ENCODE measurements at places on chromosomes 11 and 22.

GRCh38 chr11:125332821-125333220 is 163.2 kb downstream of the FEZ1 start:
- no peak for DNase-seq

GRCh38 chr11:2077061-2077802 is 62.0 kb downstream of the IGF2 start:
- no peak for DNase-seq

DNA sequence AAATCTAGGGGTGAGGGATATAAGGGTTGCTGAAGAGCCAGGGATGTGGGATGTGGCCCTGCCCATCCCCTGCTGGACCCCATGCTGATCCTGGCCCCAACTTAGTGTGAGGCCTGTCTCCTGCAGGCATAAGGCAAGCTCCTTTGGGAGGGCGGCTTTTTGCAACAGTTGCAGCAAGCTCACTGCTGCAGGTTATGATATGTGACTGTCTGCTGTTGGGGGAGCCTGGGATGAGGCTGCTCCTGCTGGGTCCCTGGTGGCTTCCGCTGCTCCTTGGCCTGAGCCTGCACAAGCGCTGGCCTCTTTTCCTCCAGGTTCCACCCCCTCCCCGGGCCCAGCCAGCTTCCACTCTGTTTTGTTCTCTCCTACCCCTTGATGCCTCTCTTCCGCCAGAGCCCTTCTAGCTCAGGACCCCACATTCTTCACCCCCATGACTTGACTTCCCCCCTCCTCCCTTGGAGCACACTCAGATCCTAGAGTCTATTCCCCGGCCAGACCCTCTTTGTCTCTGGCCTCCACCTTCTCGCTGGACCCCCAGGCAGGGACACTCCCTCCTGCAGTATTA is 35.0 kb upstream of the SYT13 start:
- no peak for DNase-seq

DNA sequence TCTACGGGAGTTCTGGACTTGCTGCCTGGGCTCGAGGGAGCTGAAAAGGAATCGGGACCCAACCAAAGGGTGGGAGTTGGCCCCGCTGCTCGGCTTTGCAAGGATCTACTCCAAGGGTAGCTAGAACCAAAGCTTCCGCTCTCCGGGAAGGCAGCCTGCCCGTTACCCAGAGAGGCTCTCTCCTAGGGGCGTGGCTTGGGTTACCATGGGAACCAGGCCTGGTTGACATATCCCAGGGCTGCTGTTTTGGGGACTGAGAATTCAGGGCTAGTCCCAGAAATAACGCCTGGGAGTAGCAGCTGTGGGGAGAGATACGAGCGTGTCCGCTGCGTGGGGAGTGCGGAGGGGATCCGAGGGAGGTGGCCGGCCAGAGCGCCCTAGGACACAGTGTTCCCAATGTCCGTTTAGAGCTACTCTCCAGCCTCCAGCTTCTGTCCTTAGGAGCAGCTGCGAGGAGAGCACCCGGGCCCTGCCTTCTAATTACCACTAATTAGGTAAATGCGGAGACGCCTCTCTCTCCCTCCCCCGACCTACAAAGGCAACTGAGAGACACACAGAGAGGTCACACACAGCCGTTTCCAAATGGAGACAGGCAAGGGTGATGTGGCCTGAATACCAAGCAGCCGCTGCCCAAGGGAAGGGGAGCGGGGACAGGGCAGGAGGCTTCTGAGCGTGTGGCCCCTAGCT is 141.6 kb upstream of the CADM1 start:
- no peak for DNase-seq

DNA sequence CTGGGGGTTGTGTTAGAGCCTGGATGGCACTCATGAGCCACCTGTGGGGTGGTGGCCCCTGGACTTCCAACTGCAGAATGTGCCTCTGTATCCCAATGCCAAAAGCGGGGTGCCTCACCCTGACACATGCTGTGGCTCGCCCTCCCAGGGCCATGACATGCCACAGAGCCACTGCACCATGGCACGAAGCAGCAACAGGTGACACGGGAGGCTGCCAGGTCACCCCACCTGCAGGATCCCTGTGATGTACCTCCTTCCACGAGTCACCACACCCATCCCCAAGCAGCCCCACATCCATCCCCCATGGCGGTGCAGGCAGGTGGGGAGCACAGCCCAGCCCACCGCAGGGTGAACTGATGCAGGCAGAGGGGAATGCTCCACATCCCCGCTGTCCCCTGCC is 14.8 kb downstream of the NECTIN1 start:
- no peak for DNase-seq

DNA sequence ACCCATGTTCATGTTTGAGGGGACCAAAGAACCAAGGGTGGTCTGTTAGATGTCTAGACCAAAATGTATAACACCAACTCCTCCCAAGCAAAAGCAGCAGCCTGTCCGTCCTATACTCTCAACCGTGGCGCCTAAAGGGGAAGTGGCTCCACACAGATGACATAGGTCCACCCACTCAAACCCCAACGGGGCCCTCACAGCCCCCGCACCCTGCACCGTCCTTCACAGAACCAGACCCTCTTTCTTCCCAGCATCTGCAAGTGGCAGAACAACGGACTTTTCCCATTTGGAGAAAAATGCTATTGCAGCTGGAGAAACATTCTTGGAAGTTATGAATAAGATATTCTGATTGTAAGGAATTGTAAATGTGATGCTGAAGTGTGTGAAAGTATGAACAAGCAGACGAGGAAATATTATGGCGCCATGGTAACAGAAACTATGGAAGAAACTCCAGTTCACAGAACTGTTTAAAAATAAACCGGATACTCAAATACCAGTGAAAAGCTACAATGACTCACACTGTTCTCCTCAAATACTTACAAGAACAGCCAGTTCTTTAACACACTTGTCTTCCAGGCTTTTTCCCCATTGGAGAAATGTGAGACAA is 76.5 kb upstream of the ARFGAP3 start:
- no peak for DNase-seq

DNA sequence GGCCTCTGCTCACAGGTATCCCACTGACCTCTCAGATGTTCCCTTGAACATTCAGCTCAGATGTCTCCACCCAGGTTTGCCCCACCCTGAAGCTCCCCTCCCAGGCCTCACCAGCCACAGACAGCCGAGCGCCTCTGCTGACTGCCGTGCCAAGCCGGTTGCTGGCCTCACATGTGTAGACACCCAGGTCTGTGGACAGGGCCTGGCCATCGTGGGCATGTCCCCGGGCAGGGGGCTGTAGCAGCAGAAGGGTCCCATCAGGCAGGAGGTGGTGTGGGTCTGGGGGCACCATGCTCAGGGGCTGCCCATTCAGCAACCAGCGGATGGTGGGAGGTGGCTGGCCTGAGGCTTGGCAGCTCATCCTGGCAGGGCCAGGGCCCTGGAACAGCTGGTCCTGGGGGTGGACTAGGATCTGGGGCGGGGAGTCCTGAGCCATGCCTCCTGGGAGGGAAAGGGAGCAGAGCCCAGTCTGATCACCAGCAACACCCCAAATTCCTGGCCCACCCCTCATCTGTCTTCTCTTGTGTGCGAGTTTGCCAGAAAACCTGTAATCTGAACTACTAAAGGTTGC is 759 bp downstream of the ROBO4 start:
- DNase-seq = no peak

- DNase-seq = no peak
Observed at GRCh38 chr22:25959818-25960774, 209.2 kb upstream of the SEZ6L start.

- DNase-seq = no peak
Observed at GRCh38 chr11:109018639-109019038, 353.8 kb downstream of the DDX10 start.

GRCh38 chr11:27705873-27706820 is 5.9 kb upstream of the BDNF start:
- peak; percentile 28 for DNase-seq

- DNase-seq = no peak
Observed at GRCh38 chr11:134459246-134460061, 47.4 kb upstream of the B3GAT1 start.

- no peak for DNase-seq
Observed at GRCh38 chr11:63764679-63765647, 3.6 kb downstream of the ZFTA start.

- no peak for DNase-seq
Observed at GRCh38 chr11:104892723-104893511, 5.3 kb downstream of the CASP12 start.

GRCh38 chr11:124612045-124612444 is 817 bp downstream of the PANX3 start:
- DNase-seq = no peak

DNA sequence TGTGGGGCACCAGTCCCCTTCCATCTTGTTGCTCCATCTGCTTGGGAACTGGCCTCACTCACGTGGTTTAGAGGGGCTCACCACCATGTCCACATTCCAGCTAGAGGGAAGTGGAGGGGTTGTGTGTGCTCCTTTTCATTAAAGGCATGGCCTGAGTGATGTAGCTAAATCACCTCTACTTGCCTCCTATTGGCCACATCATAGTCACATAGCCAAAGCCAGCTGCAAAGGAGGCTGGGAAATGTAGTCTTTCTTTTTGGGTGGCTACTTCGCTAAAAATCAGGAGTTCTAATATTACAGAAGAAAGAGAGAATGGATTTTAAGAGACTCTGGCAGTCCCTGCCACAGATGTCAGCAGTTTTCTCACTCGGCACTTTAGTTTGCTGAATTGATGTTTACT is 63.0 kb upstream of the ALX4 start:
- no peak for DNase-seq

- no peak for DNase-seq
Observed at GRCh38 chr11:26607725-26608506, 35.9 kb upstream of the MUC15 start.

DNA sequence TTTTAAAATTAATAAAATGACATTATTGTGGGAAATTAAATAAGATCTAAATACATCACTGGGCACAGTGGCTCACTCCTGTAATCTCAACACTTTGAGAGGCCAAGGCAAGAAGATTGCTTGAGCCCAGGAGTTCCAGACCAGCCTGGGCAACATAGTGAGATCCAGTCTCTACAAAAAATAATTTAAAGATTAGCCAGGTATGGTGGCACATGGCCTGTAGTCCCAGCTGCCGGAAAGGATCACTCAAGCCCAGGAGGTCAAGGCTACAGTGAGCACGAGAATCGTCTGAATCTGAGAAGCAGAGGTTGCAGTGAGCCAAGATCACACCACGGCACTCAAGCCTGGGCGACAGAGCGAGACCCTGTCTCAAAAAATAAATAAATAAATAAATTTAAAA is 15.9 kb upstream of the CARD10 start:
- no peak for DNase-seq

DNA sequence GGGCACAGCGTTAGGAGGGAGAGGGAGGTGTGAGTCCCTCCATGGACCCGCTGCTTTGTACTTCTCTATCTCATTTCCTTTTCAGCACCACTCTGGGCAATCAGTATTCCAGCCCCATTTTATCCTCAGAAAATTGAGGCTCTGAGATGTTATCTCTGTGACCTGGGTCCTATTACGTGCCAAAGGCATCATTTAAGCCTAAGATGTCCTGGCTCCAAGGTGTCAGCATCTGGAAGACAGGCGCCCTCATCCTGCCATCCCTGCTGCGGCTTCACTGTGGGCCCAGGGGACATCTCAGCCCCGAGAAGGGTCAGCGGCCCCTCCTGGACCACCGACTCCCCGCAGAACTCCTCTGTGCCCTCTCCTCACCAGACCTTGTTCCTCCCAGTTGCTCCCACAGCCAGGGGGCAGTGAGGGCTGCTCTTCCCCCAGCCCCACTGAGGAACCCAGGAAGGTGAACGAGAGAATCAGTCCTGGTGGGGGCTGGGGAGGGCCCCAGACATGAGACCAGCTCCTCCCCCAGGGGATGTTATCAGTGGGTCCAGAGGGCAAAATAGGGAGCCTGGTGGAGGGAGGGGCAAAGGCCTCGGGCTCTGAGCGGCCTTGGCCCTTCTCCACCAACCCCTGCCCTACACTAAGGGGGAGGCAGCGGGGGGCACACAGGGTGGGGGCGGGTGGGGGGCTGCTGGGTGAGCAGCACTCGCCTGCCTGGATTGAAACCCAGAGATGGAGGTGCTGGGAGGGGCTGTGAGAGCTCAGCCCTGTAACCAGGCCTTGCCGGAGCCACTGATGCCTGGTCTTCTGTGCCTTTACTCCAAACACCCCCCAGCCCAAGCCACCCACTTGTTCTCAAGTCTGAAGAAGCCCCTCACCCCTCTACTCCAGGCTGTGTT is 829 bp upstream of the APOC3 start:
- no peak for DNase-seq

GRCh38 chr11:3136546-3137455 is 28.3 kb downstream of the OSBPL5 start:
- DNase-seq = no peak

DNA sequence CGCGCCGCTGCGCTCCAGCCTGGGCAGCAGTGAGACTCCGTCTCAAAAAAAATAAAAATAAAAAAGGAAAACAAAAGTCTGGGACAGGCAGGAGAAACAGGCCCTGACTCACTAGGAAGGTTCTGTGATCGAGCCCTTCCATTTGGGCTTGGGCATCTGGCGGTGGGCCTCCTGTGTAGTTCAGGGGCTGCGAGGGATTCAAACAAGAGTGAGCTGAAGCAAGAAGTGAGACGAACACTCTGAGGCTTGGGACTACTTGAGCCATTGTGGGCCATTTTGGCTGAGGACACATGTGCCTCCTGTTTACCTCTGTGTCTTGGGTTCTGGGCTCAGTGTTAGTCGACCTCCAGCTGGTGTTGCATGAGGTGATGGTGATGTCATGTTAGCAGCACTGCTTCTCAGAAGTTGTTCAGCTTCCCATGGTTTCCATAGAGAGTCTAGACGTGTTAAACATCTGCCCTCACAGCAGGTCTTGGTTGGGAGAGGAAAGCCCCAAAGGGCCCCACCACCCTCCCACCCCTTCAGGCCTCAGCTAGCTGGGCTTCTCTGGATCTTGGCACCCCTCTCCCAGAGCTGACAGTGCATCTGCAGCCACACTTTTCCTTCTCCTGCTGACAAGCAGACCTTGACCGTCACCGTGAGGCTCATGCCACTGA is 57.8 kb downstream of the MED15 start:
- DNase-seq = no peak

- DNase-seq = no peak
Observed at GRCh38 chr11:73248526-73249185, 23.5 kb upstream of the P2RY6 start.

DNA sequence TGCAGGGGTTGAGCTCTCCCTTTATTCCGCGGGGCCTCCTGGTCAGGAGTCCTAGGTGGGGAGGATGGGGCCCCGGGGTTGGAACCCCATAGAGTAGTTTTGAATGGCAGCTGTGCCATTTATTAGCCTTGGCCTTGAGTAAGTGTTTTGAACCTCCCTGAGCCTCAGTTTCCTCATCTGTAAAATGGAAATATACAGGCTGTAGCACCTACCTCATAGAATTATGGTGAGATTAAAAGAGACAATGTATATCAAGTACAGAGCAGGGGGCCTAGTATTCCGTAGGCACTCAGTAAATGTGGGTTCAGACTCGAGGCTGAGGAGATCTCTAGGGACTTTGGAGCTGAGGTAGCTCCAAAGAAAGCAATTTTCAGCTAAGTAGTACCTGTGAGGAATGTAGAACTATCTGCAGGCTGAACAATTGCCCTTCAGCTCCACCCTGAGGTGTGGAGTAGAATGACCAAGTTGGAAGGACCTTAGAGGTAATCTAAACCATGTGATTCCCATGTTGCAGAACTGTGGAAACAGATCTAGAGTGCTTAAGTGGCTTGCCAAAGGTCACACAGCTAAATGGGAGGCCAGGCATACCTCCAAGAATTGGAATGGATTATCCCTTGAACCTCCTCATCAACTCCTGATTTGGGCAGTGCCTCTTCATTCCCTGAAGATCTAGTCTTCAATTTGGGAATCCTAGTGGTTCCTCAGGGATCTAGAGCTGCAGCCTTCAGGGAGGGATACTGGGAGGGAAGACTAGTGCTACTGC is 682 bp downstream of the PGAP2 start:
- DNase-seq = peak; percentile 24

GRCh38 chr11:10979529-10979928 is 121.7 kb upstream of the ZBED5 start:
- DNase-seq = no peak

- no peak for DNase-seq
Observed at GRCh38 chr11:102966011-102966410, 10.5 kb upstream of the MMP13 start.
